ENCODE measurements at places on chromosomes 5 and 9. TPM values are rescaled to one million over a fixed set of nuclear protein-coding genes. Genes with fewer than 3 reads are reported as not detected.
A peak's percentile ranks its signal among the peaks of the same experiment; 100 is the strongest.

DNA sequence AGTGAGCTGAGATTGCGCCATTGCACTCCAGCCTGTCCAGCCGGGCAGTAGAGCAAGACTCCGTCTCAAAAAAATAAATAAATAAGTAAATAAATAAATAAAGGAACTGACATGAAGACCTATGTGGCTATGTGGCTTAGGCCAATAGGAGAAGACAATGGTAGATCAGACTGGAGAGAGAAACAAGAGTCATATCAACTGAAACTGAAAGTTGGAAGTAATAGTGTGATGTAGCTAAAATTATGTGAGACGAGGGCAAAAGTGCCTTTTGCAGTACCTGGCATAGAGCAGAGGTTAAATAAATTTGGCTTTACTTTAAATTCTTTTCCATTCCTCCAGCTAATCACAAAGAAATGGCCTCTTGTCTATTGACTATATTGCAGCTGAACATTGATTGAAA lies 7.3 kb downstream of the FBP2 start:
- no peak for DNase-seq
- no peaks in the 10 kb centered on the region for H3K36me3 ChIP-seq
- peaks cover 25% of the 10 kb centered on the region for H3K4me1 ChIP-seq
- no peak overlapping the region for H3K4me3 ChIP-seq
- H3K27ac ChIP-seq = no peak overlapping the region

LHX2 gene
- total RNA-seq = not detected

GMCL2 gene
- not detected for total RNA-seq

DNA sequence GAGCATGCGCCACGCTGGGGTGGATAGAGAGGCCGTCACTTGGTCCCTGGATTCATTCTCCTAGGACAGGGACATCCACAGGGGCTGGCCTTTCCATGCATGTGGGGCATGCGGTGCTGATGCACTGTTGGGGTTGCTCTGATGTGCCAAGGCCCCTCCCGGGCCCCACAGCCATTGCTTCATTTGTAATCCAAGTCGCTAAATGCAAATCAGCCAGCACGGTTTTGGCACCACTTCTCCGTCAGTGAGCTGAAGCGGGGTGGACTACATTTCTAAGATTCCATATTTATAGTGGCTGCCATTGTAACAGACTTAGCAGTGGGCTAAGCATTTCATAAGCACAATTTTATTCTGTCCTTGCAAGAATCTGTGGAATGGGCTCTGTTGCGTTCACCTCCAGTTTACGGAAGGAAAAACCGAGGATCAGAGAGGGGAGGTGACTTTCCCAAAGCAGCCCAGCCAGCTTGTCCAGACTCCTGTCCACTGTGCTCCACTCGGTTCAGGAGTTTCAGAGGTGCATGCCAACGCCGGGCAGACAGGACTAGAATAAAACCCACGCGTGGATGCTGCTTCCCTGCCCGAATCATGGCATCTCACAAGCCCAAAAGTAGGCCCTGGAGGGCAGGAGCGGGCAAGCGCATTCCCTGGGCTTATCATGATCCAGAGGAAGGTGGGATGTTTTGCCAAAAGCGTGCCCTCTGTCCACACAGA lies 102.6 kb upstream of the COL5A1 start:
- no peaks in the 10 kb centered on the region for H3K36me3 ChIP-seq
- no peaks in the 10 kb centered on the region for H3K4me1 ChIP-seq
- H3K27me3 ChIP-seq = peaks cover 2% of the 10 kb centered on the region
- H3K27ac ChIP-seq = no peak overlapping the region
- DNase-seq = no peak
- no peak overlapping the region for H3K4me3 ChIP-seq

GRCh38 chr5:54387659-54388232 lies 67.8 kb upstream of the HSPB3 start:
- no peak overlapping the region for H3K4me3 ChIP-seq
- peaks cover 2% of the 10 kb centered on the region for H3K27me3 ChIP-seq
- H3K36me3 ChIP-seq = no peaks in the 10 kb centered on the region
- peaks cover 10% of the 10 kb centered on the region for H3K4me1 ChIP-seq

DMRT3 gene
- total RNA-seq = not detected

RLN1 gene
- 2.2 TPM for total RNA-seq

CLINT1 gene
- 69.0 TPM for total RNA-seq

DNA sequence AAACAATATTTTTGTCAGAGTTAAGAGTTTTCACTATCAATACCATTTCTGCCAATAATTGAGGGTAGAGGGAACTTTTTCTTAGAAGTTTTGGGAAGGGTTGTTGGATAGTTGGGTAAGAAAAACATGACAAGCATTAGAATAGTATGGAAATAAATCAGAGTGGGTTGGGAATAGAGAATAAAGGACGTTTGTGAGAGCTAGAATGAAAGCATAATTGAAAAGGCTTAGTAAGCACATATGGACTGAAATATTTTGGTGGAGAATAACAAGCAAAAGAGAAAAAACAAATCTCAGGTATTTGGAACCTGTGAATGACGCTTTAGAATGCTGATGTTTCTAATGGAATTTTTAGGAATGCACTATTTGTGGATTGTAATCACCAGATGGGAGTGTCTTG lies 262.9 kb upstream of the EDIL3 start:
- H3K4me3 ChIP-seq = no peak overlapping the region
- no peak overlapping the region for H3K27ac ChIP-seq
- DNase-seq = no peak

- no peak overlapping the region for H3K4me3 ChIP-seq
- H3K27me3 ChIP-seq = no peaks in the 10 kb centered on the region
- no peak overlapping the region for H3K27ac ChIP-seq
- no peak for DNase-seq
Observed at GRCh38 chr5:45642370-45642769, 53.8 kb downstream of the HCN1 start.

- H3K36me3 ChIP-seq = peaks cover 8% of the 10 kb centered on the region
- peak overlapping the region; percentile 98 for H3K27ac ChIP-seq
- no peaks in the 10 kb centered on the region for H3K27me3 ChIP-seq
- peak overlapping the region; percentile 80 for H3K4me3 ChIP-seq
- peaks cover 67% of the 10 kb centered on the region for H3K4me1 ChIP-seq
- peak; percentile 84 for DNase-seq
Observed at GRCh38 chr5:170312666-170313065, 15.1 kb upstream of the LCP2 start.

GRCh38 chr5:99063737-99064136 lies 134.9 kb upstream of the CHD1 start:
- no peak overlapping the region for H3K4me3 ChIP-seq
- DNase-seq = no peak
- H3K4me1 ChIP-seq = peaks cover 4% of the 10 kb centered on the region
- H3K36me3 ChIP-seq = no peaks in the 10 kb centered on the region
- H3K27me3 ChIP-seq = peaks cover 9% of the 10 kb centered on the region
- no peak overlapping the region for H3K27ac ChIP-seq

PDE6A gene
- total RNA-seq = not detected

DNA sequence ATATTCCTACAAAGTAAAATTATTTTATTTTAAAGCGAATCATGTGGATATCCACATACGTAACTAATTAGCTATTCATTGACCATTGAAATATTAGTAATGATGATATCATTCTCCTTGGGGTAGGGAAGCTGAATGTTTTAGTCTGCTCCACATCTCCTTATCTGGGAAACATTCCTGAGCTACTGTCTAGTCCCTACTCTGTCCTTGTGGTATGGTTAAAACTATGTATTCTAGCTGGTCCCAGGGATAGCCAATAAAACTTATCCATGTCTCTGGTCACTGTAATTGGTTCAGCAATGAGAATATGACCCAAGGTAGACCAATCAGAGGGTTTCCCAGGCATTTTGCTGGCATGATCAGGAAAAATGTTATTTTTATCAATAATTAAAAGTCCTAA lies 76.0 kb upstream of the DAP start:
- H3K27me3 ChIP-seq = peaks cover 6% of the 10 kb centered on the region
- H3K4me1 ChIP-seq = no peaks in the 10 kb centered on the region
- DNase-seq = no peak
- no peak overlapping the region for H3K4me3 ChIP-seq
- no peaks in the 10 kb centered on the region for H3K36me3 ChIP-seq
- no peak overlapping the region for H3K27ac ChIP-seq

GRCh38 chr9:112193572-112194288 lies 18.6 kb upstream of the SUSD1 start:
- H3K4me1 ChIP-seq = peaks cover 4% of the 10 kb centered on the region
- peaks cover 3% of the 10 kb centered on the region for H3K36me3 ChIP-seq
- H3K4me3 ChIP-seq = no peak overlapping the region
- no peak for DNase-seq
- H3K27ac ChIP-seq = no peak overlapping the region

- DNase-seq = no peak
- peak overlapping the region; percentile 94 for H3K4me3 ChIP-seq
- peaks cover 60% of the 10 kb centered on the region for H3K4me1 ChIP-seq
- no peaks in the 10 kb centered on the region for H3K27me3 ChIP-seq
- peaks cover 77% of the 10 kb centered on the region for H3K36me3 ChIP-seq
- H3K27ac ChIP-seq = peak overlapping the region; percentile 84
Observed at GRCh38 chr5:179620293-179620692, 3.2 kb downstream of the HNRNPH1 start.

DNA sequence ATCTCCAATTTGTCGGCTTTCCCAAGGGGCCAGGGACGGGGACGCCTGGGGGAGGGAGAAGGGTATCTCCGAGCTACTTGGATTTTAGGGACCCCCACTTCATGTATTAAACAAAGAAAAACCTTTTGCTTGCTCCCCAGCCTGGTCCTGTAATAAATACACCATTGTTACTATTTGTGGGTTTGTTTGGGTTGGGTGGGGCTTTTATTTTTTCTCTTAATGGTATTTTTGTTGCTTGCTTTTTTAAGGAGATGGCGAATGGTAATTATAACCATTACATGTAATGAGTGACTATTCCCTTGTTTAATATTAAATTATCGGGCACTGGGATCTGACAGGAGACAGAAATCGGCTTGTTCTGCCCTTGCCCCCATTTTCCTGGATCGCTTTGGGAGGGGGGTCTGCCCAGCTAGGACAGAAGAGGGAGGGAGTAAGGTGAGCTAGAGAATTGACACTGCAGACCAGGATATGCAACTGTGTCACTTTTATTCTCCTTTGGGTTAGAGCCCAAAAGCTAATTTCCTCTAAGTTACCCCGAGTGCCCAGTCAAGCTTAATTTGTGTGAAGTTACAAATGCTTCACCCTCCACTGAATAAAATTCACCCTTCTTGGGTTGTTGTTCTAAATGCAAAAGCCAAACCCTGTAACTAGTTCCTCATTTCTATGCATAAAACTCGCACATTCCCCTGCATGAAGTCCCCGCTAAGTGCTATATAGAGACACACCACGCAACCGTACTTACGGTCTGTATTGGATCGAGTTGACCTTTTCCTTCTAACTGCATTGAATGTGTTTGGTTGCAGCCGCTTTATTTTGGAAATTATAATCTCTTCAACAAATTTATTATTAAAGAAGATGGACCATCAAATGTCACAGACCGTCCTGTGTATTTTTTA lies 1.6 kb upstream of the ZNF608 start:
- H3K4me1 ChIP-seq = peaks cover 32% of the 10 kb centered on the region
- DNase-seq = no peak
- no peak overlapping the region for H3K27ac ChIP-seq
- H3K36me3 ChIP-seq = no peaks in the 10 kb centered on the region

GRCh38 chr5:94420885-94421284 lies 197.5 kb downstream of the KIAA0825 start:
- peaks cover 4% of the 10 kb centered on the region for H3K4me1 ChIP-seq
- no peak for DNase-seq
- H3K27ac ChIP-seq = no peak overlapping the region
- H3K36me3 ChIP-seq = no peaks in the 10 kb centered on the region
- no peaks in the 10 kb centered on the region for H3K27me3 ChIP-seq

DNA sequence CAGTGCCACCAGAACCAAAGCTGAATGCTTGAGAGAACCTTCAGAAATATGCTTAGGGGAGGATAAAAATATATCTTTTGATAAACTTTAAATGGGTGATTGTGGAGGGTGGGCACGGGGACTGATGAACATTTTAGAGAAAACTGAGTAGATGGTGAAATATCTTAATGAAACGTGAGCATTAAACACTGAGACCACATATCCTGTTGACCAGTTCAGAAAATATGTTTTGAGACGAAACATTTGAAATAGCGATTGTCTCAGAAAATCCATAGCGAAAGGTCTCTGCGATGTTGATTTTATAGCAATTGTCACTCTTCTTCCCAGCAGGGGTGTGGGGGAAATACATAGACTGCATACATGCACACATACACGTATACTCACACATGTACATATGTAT lies 231.0 kb downstream of the ESM1 start:
- no peaks in the 10 kb centered on the region for H3K27me3 ChIP-seq
- DNase-seq = no peak
- H3K36me3 ChIP-seq = no peaks in the 10 kb centered on the region
- no peak overlapping the region for H3K27ac ChIP-seq
- H3K4me3 ChIP-seq = no peak overlapping the region

DNA sequence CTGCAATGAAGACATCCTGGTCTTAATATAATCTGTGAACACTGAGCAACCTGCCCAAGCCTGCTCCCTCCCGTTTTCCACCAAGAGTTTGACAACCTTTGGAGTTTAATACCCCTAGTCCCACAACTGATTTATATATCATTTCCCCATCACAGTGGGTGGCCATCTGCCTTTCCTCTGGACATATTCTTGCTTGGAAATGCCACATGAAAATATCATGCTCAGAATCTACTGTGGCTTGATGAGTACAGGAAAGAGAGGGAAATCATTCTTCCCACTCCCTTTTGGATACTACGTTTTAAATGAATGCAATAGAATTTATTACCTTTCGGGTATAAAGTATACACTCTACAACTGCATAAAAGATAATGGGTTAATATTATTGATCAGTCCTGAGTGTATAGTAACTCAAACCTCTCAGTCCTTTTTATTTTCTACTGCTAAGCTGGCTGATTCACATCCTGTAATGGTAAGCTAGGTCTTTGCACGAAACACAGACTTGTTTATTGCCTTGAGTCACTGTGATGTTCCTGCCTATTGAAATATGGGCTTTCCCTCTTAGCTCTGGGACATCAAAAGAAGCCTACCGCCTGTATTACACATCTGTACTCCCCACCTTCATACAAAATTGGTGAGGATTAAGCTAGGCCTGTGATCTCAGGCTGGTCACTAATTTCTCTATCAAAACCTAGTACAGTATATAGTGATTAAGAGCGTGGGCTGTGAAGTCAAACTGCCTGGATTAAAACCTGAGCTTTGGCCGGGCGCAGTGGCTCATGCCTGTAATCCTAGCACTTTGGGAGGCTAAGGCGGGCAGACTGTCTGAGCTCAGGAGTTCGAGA lies 67.6 kb upstream of the NR5A1 start:
- DNase-seq = no peak
- H3K4me1 ChIP-seq = peaks cover 2% of the 10 kb centered on the region
- no peaks in the 10 kb centered on the region for H3K36me3 ChIP-seq
- H3K4me3 ChIP-seq = no peak overlapping the region
- H3K27me3 ChIP-seq = peaks cover 8% of the 10 kb centered on the region

DNA sequence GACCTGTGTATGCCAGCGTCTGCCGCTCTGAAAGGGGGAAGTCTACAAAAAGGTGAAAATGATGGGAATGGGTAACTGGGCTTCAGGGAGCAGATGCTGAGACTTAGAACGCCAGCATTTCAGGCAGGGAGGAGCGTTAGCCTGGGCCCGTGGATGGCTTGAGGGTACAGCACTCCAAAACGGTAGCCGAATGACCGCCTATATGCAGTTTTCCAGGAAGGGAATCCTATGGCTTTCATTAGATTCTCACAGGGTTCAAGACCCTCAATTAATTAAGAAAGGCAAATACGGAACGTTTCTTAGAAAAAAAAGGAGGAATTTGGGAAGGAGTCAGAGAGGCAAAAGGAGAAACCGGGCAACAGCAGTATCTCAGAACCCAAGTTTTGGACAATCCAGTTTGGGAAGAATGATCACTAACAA lies 639 bp downstream of the AMACR start:
- H3K4me3 ChIP-seq = peak overlapping the region; percentile 77
- peaks cover 2% of the 10 kb centered on the region for H3K36me3 ChIP-seq
- no peaks in the 10 kb centered on the region for H3K27me3 ChIP-seq
- H3K27ac ChIP-seq = peak overlapping the region; percentile 89

IL12B gene
- not detected for total RNA-seq

CCDC152 gene
- 13.2 TPM for total RNA-seq

UNC5A gene
- not detected for total RNA-seq
